ENCODE measurements at places on chromosomes 1 and 21.

GRCh38 chr1:193625255-193625654, 438.8 kb upstream of the B3GALT2 start:
- no peak for DNase-seq

DNA sequence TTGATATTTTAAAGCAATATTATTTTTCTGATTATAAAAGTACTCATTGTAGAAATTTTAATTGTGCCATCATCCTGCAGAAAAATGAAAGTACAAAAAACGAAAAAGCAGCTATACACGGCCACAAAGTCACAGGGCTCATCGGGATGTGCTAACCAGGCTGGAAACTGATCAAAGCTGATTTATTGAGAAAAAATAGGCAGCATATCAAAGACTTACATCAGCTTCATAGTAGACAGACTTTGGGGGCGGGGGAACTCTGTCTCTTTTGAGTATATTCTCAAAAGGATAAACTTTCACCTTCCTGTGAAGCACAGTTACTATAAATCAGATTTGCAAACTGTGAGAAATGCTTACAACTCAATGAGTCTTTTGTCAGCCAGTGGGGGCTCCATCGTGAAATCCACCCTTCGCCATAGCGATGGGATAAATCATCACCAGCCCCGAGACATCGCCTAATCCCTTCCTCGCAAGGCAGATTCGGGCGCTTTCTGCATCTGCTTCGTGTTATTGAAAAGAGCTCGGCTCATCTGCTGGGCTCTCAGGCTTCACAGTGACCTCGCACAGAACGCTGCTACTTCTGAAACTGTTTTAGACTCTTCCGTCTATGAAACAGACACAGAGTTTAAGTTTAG, 69.2 kb upstream of the ERG start:
- no peak for DNase-seq

GRCh38 chr1:36137226-36137625, 12.1 kb downstream of the TRAPPC3 start:
- DNase-seq: no peak

GRCh38 chr1:160282807-160283206, 2.1 kb downstream of the PEX19 start:
- DNase-seq: no peak

GRCh38 chr1:168146626-168147025, 9.9 kb upstream of the GPR161 start:
- DNase-seq: no peak

- peak; percentile 34 for DNase-seq
Observed at GRCh38 chr1:45205910-45206721, at the start of gene ZSWIM5. TSS of gene ZSWIM5 (minus strand) at chr1:45206605. CDS start at chr1:45206350, 255 bp downstream.

- no peak for DNase-seq
Observed at GRCh38 chr1:210696709-210697108, 368.0 kb downstream of the HHAT start.

- DNase-seq: peak; percentile 39
Observed at GRCh38 chr21:42818328-42818749, 61.0 kb downstream of the WDR4 start.

GRCh38 chr1:2789164-2789985, 12.1 kb downstream of the TTC34 start:
- no peak for DNase-seq

- DNase-seq: no peak
Observed at GRCh38 chr21:44726826-44727225, 15.5 kb upstream of the TSPEAR start.

GRCh38 chr1:179941454-179941853, 13.2 kb upstream of the CEP350 start:
- no peak for DNase-seq

DNA sequence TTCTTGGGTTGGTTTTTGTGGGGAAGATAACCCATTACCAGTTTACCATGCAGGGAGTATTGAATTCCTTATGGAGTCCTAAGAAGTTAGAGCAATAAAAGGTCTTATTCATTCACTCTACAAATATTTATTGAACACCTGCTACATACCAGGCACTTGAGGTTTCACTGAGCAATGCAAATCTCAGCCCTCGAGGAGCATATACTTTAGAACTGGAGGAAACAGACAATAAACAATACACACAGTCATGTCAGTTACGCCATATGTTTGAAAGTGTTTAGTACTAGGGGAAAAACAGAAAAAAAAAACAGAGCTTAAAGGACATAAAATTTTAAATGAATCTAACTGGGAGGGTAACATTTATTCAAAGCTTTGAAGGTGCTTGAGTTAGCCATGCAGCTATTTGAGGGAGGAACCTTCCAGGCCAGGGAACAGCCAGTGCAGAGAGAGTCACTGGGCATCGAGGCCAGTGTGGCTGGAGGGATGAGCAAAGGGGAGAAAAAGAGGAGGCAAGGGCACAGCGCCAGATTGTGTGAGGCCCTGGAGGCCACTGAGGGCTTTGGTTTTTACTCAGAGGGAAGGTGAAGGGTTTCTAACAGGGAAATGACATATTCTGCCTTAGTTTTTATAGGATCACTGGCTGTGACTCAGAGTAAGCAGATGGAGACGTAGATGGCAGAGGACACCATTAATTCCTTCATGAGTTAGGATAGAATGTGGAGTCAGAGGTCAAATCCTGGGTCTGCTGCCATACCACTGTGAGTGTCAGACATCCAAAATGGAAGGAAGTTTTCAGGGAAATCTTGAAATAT, 32.7 kb downstream of the C1orf21 start:
- DNase-seq: no peak

GRCh38 chr1:165828103-165828668, 772 bp downstream of the UCK2 start:
- peak; percentile 2 for DNase-seq

DNA sequence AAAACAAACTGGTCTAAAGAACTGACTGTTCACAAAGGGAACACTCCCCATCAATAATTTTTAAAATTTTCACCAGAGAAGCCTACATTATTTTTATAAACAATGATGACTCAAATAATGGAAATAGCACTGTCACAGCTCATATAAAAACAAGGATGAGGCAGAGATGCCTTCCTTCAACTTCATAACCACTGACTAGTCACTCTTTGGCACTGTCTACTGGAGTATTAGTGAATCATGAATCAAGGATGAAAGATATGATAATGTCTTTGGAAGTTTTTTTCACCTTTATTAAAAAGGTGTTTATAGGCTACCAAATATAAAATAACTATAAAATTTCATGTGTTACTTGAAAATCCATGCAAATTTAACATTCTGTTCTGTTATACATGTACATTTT, 316.9 kb downstream of the VAV3 start:
- DNase-seq: no peak

- no peak for DNase-seq
Observed at GRCh38 chr1:81149649-81150325, 650.9 kb upstream of the ADGRL2 start.

GRCh38 chr1:114344656-114345055, 166.3 kb downstream of the TRIM33 start:
- DNase-seq: no peak

DNA sequence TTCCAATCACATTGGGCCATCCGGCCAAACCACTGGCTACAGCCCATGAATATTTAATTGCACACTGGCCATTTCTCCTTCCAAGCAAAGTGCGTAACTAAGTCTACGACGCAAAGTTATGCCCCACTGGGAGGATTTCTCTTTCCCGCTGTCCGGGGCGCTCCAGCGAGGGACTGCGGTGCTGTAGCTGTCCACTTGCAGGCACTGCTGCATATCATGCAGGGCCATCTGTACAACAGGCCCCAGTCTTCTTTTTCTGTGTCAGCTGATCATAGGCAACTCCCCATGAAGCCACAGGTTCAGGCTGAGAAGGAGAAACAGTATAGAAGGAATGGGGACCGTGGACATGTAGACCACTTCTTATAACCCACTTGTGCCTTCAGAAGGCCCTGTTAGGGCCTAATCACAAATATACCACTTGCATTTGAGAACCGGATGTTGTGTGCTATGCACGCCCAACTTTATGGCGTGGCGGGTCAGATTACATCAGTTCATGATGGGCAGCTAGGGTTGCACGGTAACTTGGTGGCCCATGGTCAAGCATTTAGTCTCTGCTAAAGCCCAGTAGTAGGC, 58.0 kb downstream of the ADSS2 start:
- DNase-seq: no peak

- DNase-seq: no peak
Observed at GRCh38 chr1:53063744-53064515, 1.9 kb downstream of the PODN start.

DNA sequence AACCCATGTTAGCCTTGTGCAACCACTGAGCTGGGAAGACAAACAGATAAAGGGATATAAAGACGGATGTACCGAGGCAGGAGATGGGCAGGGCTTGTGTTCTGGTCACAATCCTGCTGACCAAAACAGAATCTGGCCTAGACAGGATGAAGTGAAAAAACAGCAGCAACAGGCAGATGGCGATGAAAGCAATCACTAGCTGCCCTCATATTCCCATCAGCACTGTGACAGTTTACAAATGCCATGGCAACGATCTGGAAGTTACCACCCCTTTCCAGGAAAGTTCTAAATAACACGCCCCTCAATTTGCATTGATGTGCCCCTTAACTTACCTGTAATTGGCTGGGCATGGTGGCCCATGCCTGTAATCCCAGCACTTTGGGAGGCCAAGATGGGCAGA, 40.6 kb upstream of the CD46 start:
- DNase-seq: no peak

DNA sequence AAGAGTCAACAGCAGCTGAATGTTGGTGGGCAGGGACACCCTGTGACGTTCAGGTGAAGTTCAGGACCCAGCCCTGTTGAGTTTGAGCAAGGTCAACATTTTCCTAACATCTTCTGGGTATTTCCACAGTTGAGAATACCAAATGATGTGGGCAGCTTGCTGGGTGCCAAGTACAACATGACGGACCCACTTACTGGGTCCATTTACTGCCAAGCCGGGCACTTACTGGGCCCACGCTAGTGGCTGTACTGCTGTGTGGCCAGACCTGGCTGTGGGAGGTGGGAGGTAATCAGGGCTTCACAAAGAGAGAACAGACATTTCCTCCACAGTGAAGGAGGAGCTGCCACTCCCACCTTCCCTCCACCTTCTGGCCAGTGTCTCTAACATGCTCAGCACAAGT, 99.2 kb downstream of the PSMG1 start:
- DNase-seq: no peak

- no peak for DNase-seq
Observed at GRCh38 chr21:38816400-38816977, 10.8 kb downstream of the ETS2 start.

DNA sequence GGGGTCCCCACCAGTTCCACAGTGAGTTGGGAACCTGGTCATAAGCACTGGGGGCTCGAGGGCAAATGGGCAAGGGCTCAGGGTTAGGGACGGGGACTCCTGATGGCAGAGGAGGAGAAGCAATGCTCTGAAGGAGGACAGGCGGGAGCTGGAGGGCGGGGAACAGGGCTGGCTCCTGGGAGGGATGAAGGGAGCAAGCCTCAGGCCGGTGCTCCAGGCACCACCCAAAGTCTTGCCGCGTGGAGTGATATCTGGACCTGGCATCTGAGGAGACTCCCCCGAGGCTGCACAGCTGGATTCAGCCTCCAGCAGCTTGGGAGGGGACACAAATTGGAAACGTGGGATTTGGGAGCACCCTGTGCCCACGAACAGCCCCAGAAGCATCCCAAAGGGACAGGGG, 11.0 kb downstream of the MEGF6 start:
- no peak for DNase-seq

GRCh38 chr1:39566441-39567137, 10.0 kb downstream of the PABPC4 start:
- no peak for DNase-seq

- no peak for DNase-seq
Observed at GRCh38 chr21:24275616-24276015, 1331.7 kb downstream of the MRPL39 start.

GRCh38 chr1:9008236-9008635, 18.0 kb downstream of the SLC2A7 start:
- DNase-seq: no peak

DNA sequence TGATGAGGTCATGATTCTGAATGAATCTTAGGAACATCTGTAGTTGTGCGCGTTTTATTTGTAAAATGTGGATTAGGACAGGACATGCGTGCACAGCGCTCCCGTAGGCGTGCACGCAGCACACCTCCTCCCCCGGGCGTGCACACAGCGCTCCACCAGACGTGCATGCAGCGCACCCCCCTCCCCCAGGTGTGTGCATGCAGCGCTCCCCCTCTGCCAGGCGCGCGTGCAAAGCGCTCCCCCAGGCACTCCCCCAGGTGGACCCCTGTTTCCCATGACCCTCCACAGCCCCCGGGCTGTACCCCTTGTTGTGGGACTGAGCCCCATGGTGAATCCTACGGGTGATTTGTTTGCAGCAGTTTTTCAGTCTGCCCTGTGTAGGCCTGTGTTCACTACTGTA, 61.6 kb downstream of the S100B start:
- no peak for DNase-seq

DNA sequence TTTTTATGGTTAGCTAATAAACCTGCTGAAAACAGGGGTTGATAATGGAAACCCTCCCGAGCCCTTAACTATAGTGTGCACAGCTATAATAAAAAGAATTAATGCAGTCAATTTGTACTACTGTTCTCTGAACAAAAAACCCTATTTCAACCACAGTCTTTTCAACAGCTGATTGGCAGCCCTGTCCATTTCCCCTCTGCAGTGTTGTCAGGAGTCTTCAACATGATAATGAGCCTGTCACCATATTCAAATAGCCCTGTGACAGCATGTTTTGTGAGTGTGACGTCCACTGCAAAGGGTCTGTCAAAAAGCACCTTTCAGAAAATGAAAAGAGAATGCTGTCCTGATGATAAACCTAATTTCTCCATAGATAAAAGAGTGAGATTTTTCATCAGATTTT, 92.7 kb downstream of the ESRRG start:
- DNase-seq: no peak

DNA sequence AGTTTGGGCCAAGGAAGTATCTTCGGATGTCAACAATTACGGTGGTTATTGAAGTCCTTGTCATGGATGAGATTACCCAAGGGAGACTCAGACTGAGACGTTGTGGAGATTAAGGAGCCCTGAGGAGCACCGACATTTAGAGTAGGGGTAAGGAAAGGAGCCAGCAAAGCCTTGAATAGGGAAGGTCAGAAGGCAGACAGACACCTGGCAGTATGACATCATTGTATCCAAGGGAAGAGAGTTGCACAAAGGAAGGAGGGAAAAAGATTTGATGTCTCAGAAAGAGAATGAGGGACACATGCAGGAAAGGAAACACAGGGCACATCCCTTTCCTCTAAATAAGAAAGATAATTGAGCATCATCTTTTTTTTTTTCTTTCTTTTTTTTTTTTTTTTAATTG, 11.7 kb downstream of the LAMC2 start:
- no peak for DNase-seq

DNA sequence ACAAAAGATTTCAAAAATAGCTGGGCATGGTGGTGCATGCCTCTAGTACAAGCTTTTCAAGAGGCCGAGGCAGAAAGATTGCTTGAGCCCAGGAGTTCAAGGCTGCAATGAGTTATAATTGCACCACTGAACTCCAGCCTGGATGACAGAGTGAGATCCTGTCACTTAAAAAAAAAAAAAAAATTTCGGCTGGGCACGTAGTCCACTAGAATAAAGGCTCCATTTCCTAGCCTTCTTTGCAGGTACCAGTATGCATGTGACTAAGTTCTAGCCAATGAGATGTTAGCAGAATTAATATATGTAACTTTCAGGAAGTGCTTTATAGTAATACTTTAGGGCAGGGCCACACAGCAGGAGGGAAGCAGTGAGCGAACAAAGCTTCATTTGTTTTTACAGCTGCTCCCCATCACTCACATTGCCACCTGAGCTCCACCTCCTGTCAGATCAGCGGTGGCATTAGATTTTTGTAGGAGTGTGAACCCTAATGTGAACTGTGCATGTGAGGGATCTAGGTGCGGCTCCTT, 28.8 kb upstream of the SYDE2 start:
- no peak for DNase-seq

GRCh38 chr21:43012596-43012995, 38.2 kb downstream of the PKNOX1 start:
- no peak for DNase-seq
